Stimulated activated CD8-positive, alpha-beta memory T cell treated with anti-CD3 and anti-CD28 coated beads, Interleukin-4, amount 100 ng/mL, for 1 hour (primary cell): ENCODE measurements at places on chromosomes 1 and 21.

DNA sequence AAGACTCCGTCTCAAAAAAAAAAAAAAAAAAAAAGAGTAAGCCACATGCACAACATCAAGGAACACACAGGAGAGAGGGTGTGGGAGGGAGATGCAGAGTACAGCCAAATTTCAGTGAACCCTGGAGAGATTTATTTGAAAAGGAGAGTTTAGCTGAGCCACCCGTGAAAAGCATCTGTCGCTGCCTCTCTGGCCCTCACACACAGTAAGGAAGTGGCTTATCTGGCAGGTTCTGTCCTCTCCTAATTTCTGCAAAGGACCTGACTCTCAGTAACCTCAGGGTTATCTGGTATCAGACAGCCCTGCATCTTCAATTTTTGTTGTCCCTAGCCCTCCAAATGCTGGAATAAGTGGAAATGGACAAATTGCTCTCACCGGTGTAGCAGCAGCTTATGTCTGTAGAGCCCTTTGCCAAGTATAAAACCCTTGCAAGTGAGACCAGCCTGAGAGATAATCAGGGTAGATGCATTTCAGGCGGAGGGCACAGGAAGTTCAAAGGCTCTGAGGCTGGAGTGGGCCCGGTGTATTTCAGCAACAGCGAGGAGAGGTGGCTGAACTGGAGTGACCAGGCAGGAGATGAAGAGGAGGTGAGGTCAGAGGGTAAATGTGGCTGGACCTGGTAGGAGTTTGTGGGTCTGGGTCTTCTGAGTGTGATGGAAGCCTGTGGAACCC lies 16.7 kb upstream of the IL10RB start:
- DNase-seq, result no peak

DNA sequence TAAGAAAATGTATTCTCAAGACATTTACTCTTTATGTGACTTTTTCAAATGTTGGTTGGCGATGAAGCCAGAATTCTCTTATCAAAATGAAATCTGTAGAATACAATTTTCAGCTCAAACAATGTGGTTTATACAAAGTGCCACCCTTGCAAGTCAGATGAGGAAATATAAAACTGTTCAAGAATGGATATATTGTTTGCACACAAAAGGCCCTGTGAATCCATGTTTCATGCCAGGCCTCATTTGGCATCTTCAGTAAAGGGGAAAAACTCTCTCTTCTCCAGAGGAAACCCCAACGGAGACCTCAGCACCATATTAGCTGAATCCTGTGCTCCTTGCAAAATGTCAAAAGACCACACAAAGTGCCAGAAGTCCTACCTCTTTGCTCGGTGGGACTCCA lies 310.4 kb downstream of the RRAGC start:
- DNase-seq, result no peak

GRCh38 chr1:184052194-184052559 lies 647 bp downstream of the TSEN15 start:
- DNase-seq, result no peak

DNA sequence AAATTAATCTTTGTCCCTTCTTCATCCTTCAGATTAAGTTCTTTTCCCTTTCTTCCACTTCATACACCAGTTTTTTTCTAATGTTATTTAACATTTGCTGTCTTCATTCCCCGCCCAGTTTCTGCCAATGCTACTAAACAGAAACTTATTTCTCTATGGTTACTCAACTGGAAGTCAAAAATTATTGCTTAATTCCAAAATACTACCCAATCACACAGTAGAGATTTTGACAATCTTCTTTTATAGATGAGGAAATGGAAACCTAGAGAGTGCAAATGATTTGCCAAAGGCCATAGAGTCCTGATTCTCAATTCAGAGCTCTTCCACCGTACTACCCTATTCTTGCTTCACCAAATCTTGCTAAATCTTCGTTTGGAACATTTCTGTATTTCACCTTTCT lies 58.1 kb upstream of the SH3GLB1 start:
- no peak for DNase-seq
